PC-9 (cell line): ENCODE measurements at places on chromosomes 3 and 15. TPM values are rescaled to one million over a fixed set of nuclear protein-coding genes. Genes with fewer than 3 reads are reported as not detected.
A peak's percentile ranks its signal among the peaks of the same experiment; 100 is the strongest.

The MAP6D1 gene
- 2.2 TPM in 2 replicates for total RNA-seq

DNA sequence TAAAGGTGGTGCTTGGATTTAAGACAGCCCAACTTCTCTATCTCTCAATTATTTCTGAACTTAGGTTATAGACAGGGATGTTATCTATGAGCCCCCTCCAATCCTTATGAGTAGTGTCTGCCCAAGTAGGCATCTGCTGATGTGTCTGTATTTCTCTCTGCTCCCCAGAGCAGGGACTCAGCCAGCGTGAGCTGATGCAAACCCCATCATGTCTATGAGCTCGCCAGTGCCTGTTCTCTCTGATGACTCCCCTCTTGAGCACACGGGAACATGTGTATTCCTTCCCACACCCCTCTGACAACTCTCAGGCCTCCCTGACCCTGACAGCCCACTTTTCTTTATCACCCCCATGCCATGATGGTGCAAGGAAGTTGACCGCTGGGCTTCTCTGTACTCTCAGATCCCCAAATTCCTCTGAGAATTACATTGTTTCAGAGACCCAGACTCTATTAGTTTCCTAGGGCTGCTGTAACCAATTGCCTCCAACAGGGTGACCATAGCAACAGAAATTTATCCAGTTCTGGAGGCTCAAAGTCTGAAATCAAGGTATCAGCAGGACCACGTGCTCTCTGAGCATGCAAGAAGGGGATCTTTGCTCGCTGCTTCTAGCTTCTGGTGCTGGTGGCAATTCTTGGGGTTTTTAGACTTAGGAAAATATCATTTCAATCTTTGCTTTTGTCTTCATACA, 73.5 kb upstream of the ST8SIA2 start:
- no peak for DNase-seq

The CNTN3 gene
- total RNA-seq = not detected in 2 replicates

- DNase-seq = no peak
These were observed 18.2 kb upstream of the ADCY5 start for GRCh38 chr3:123467046-123467445.

DNA sequence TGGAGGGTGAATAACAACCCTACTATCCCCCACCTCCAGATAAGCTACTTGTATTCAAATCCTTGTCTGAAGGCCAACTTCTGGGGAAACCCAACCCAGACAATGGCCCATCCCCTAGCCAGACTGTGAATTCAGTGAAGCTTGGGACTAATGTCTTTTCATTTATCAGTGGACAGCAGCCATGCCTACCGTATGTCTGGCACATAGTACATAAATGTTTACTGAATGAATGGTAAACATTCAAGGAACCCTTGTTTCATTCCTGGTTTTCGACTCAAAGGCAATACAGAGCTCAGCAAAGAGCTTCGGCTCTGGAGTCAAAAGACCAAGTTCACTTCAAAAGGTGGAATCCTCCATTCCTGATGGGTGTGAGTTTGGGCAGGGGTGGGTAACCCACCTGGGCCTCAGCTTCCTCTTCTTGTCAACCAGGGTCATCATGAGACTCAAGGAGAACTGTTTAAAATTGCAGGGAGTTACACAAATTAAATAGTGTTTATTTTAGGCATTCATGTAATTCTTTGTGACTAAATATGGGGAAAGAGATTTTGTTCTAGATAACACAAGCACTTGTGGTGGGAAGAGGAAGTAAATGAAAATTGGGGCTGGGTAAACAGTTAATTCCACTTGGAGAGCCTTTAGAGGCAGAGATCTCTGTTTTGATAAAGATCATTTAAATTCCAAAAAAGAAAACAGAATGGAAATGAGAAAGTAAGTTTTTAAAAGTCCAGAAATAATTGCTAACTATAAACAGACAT, 303.7 kb upstream of the WNT5A start:
- DNase-seq = peak; percentile 91

DNA sequence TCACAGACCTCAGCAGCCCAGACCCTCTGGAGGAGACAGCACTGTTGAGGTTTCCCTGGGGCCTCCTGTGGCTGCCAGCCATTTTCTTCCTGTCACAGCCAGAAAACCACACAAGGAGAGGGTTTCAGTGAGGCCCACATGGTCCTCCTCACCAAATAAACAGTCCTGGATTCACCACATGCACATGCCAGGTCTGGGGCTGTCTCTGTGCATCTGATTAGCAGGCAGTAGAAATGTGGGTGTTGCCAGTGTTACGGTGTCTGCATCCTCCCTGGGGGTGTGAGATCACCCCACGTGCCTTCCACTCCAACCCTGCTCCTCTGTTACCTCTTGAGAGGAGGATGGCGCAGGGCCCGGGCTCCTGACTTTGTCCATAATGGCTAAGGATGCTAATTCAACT, 140.4 kb downstream of the CHDH start:
- no peak for DNase-seq

The PATL2 gene
- total RNA-seq = 0.61 and 2.0 TPM in 2 replicates

DNA sequence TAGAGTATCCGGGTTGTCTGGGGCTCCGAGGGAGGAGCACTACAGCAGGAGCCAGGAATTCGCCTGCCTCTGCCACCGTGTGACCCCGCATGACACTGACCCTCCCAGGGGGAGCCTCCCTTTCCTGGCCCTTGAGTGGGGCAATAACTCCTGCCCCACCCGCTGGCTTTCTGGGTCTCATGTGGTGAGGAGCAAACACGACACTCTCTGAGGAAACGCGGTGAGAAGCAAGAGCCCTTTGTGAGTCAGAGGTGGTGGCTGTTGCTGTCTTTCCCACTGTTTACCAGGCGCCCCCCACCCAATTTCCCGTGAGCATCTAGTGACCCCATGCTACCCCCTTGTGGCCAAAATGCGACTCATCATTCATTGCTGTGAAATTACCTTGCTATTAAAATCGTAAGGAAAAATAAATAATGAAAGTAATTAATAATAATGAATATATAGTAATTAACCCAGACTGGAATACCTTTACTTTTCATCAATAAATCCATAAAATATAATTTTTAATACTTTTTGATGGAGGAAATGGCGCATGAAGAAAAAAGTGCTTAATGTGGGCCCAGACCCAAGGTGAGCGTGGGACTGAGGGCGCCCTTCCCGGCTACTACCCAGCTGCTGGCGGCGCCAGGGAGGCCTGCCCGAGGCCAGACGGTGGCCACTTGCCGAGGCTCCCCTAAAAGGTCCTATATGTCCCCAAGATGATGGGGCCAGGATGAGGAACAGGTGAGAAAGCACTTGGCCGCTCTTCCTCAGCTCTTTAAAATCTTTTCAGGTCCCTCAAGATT, 29.3 kb downstream of the CCNL1 start:
- peak; percentile 92 for DNase-seq

- no peak for DNase-seq
These were observed 311.6 kb downstream of the EPHA6 start for GRCh38 chr3:97125902-97126499.

The STRIT1 gene
- not detected in 2 replicates for total RNA-seq
